RWPE1 (cell line): ENCODE measurements at places on chromosomes 7 and 10.
A peak's percentile ranks its signal among the peaks of the same experiment; 100 is the strongest.

GRCh38 chr7:5679813-5680473 is 101.5 kb downstream of the RNF216 start:
- DNase-seq = no peak

- peak; percentile 17 for DNase-seq
Observed at GRCh38 chr10:510415-510881, 179.0 kb downstream of the DIP2C start.

DNA sequence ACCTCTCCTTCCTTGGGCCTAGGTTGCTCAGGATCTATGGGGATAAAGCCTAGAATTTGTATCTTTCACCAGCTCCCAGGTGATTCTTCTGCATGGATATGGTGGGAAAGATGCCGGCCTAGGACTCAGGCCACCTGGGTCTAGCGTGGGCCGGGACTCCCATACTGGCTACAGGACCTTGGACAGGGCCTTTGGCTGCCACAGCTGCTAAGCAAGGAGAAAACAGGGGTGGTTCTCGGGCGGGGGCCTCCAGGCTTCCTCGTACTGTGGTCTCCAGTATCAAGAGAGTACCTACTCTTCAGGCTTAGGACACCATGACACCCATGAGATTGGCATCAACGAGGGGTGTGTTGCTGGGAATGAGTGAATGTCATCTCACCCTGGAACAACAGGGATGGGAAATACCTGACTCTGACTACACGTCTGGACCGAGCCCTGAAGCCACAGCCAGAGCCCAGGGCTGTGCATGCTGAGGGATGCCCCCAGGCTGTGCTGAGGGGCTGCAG is 120.3 kb upstream of the ADAM12 start:
- DNase-seq = no peak

- no peak for DNase-seq
Observed at GRCh38 chr10:16853201-16853600, 36.0 kb upstream of the RSU1 start.

- DNase-seq = no peak
Observed at GRCh38 chr10:127276794-127277462, 80.5 kb upstream of the INSYN2A start.

DNA sequence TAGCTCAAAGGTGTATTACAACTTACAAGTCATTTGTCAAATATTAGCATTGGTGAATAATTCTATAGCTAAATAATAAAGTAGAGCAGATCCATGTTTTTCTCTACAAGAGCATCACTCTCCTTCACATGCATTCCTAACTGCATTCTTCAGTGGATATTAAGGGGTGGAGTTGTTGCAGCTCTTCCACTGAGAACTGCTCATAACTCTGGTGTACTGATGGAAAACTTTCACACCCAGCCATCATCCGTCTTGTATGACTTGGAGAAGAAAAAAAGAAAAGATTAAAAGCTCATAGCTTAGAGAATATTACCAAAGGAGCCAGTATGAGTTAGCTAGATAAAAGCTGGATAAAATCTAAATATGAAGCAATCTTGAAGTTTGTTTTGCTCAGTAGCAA is 10.2 kb upstream of the FAM13C start:
- DNase-seq = no peak

DNA sequence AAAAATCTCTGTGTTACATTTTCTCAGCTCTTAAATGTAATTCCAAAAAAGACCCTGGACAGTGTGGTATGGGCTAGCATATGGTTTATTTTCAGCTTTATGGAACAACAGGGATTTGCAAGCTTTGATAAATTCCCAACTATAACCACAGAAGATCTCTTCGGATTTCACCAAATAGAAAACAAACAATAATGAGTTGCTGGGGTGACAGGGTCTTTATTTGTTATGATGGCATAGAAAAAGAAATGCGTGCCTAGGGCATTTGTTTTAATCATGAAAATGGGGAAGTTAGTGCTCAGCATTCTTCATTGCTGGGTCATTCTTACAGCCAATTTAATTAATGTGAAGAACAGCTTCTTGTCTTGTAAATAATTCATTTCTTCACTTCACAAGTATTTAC is 139.0 kb downstream of the LRRN3 start:
- no peak for DNase-seq

GRCh38 chr7:94055963-94056362 is 51.8 kb upstream of the BET1 start:
- DNase-seq = no peak

- no peak for DNase-seq
Observed at GRCh38 chr7:132140341-132140740, 435.9 kb downstream of the PLXNA4 start.

GRCh38 chr10:47415520-47416304 is 31.6 kb upstream of the ZNF488 start:
- no peak for DNase-seq

DNA sequence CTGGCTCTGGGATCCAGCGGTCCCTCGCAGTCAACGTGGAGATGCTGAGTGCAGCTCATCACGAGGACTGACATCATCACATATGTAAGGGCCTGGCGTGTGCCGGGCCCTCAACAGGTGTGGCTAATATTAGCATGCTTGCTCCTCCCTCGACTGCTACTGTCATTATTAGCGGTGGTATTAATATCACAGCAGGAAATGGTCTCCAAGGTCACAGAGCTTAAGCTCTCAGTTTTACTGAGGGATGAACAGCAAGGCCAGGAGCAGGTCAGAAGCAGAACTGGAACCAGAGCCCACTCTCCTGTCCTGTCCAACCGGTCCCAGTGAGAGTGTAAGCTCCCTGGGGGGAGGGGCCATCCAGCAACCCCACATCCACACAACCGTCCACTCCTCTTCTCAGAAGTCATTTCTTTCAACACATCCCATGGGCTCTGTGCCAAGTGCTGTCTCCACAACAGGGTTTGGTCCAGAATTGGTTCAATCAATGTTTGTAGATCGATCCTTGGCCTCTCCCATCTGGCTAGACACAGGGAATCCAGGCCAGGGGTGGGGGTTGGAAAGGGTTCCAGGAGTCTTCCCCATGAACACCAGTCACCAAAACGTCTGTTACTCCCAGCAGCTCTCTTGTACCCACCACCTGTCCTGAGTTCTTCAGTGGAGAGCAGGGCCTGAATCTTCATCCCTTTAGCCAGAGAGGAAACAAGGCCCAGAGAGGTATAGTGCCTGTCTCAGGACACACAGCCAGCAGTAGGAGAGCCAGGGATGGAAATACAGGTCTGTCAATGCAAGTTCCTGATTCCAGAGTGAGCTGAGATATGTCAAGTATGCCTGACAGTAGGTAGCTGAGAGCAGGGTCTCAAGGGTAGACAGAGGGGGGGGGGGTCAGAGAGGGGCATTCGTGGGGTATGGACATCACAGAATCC is 45.3 kb upstream of the ZMIZ1 start:
- DNase-seq = no peak

DNA sequence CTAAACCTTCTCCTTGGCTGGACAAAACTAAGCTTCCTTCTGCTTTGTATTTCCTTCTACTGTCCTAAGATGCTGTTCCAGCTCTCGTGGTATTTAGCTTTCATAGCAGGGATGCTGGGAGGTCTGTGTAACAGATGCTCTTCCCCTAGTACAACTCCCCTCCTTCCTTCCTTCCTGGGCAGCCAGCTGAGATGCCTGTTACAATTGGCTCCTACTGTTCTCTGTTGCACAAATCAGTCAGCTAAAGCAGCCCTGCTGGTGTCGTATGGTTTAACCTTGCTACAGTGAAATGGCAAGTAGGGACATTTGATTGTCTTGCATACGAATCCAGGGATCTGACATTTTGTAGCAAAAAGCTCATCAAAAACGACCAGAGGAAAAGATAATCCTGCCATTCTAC is 143.8 kb downstream of the ARHGAP21 start:
- DNase-seq = no peak
